ENCODE measurements at places on chromosomes 3 and 15. TPM values are rescaled to one million over a fixed set of nuclear protein-coding genes. Genes with fewer than 3 reads are reported as not detected.

The CPB1 gene
- total RNA-seq, result not detected

The NR1I2 gene
- total RNA-seq, result under 0.01 TPM

The ERICH6 gene
- 0.06 TPM for total RNA-seq

The HESX1 gene
- 0.56 TPM for total RNA-seq

The TRA2B gene
- 169 TPM for total RNA-seq

The EPHA3 gene
- 3.0 TPM for total RNA-seq
